ENCODE measurements at places on chromosomes 1 and 21.
A peak's percentile ranks its signal among the peaks of the same experiment; 100 is the strongest.

DNA sequence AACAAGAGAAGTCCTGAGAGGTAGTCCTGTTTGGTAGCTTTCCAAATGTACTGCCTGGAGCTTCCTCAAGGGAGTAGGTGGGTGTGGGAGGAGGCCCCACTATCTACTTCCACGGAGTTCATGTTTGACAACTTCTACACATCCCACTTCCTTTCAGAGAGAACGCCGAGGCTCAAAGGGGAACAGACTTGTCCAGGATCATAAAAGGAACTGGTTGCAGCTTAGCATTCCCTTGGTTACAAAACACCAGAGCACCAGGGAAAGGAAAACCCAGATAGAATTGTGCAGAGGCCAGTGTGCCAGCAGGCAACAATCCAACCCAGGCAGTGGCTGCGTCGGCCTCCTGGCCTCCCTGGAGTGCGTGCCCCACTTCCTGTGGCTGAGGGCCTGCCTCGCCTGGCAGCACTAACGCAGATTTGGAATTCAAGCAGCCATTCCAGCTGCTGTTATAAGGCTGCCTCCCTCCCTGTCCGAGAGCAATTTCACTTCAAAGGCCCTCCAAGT lies 4.2 kb upstream of the RAP1GAP start:
- DNase-seq, result no peak

DNA sequence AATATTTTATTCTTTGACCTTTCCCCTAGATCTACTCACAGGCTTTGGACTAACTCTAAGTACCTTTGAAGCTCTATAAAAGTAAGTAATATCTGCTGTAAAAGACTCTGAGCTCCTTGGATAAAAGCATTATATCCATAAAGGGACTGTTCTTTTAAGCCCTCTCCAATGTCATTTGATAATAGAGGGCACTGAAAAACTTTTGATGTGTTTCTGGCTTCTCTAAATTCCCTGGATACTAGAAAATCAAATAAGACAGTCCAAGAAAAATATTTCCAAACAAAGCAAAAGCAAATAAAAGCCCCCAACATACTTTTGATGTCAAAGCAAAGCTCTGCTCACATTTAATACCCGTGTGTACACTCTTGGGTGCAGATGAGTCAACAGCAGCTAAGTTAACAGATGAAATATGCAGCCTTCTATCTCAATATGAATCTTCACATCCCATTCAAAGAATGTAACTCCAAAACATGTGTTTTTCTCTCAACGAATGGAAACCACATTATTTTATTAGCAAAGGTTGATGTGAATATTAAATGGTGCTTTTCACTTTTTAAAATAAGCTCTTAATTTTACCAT lies 230.3 kb downstream of the CENPF start:
- no peak for DNase-seq

DNA sequence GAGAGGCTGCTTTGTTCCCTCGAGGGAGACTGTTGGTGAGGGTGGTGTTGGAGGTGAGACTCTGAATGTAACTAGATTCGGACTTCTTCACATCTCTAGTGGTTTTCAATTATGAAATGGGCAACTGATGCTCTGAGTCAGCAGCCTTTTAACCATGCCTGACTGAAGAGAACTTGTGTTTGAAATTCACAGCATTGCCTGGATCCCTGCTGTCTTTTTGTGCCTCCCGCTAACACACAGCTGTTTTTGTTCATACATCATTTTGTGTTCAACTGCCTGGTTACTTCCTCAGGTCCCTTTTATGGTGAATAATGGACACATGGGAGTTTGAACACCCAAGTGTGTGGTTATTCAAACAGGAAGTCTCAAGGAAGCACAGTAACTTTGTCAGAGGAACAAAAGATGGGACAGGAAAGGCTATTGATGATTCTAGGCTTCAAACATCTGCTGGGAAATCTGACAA lies 16.8 kb downstream of the LAMC1 start:
- DNase-seq, result no peak

DNA sequence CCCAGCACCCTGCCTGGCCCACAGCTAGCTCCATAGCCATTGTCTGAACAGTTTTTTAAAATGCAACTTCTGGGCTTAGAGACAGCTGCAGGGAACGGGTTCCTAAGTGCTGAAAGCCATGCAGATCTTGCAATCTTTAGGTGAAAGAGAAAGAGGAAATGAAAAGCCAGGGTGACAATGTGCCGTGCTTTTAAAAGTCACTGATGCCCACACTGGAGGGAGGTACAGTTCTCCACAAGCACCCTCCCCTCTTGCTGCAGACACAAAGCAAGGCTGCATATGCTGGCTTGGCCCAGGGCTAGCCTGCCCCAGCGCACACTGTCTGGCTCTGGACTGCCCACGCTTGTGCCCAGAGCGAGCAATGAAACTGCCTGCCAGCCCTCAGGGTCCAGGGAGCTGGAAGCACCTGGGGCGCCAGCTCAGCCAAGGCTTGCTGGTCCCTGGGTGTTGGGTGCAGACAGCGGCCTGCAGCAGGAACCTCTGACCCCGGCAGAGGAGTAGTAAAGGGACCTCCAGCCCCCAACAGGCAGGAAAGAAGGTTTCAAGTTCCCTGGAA lies 70.4 kb downstream of the AJAP1 start:
- no peak for DNase-seq

DNA sequence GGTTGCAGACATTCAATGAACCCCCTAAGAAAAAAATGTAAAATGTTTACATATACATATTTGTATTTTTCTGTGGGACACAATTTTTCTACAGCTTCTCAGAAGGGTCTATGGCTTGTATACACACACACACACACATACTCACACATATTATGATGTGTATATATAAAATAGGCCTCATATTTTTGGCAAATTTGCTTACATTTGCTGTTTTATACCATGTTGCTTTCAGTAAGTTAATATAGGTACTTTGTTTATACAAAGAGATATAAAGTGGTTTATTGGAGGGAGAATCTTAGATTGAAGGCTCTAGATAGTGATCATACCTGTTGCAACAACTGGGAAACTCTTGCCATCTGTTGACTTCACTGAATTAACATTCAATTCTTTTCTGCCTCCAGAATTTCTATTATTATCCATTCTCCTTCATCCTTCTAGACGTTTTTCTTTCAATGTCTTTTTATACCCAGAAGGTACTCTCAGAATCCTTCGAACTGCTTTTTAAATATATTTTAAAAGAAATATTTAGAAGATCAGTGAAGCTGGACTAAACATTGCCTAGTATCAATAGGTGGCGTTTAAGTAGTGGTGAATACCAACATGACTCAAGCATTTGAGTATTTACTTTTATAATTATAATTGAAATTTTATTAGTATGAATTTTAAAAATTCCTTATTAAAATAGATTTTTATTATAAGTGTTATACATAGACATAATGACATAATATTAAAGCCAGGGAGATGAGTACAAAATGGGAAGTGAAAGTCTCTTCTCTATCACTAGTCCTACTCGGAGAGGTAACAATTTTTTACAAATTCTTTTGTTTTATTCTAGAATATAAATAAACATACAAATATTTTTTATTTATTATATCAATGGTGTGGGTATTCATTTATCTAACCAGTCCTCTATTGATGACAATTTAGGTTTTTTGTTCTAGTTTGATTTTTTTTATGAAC lies 10.2 kb downstream of the CD55 start:
- DNase-seq, result peak; percentile 19

GRCh38 chr1:185789501-185790193 lies 55.5 kb downstream of the HMCN1 start:
- DNase-seq, result no peak

DNA sequence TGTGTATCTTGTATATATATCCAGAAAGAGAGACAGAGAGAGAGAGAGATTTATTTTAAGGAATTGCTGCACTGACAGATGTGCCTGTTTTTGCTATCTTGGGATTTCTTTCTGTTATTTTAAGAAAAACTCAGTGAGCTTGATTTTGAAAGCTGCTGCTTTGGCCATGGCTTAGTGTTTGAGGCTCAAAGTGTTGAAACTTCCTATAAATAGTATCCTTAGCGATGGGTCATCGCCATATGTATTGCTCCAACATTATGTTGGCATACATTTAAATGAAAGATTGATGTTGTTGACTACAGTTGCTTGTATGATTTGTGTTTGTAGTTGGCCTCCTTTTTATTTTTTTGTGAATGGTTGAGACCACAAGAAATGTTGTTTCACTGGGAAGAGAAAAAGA lies 29.0 kb upstream of the NTPCR start:
- DNase-seq, result no peak

- no peak for DNase-seq
Observed at GRCh38 chr1:7069931-7070330, 284.7 kb downstream of the CAMTA1 start.
